H4 (cell line): ENCODE measurements at places on chromosomes 3 and 15.
A peak's percentile ranks its signal among the peaks of the same experiment; 100 is the strongest.

DNA sequence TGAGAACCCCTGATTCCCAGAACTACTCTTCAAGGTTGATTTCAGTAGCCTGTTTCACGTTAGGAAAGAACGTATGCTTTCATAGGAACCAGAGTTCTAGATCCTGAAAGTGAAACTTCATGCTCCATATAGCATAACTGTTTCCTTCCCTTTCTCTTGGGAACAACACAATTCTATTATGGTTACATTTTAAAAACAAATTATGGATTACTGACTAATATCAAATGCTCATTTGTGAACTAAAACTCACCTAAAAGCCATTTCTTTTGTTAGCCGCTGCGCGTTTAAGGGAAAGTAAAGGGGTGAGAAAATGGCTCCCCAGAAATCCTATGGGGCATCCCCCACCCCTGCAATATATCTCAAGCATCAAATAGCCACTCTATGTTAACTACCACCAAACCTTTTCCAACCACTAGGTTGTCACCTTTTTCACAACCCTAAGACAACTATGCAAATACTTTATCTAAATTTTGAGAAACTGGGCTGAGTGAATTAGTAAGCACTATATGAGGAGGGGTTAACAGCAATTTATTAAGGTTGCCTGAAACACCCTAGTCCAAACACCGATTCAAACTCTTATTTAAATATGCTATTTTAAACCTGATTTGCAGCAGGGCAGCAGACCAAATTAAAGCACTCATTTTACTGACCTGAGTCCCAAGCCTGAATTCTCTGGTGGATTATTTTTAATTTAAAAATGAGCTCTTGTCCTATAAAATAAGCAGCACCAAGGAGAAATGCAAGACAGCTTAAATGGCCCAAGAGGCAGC, 2.4 kb downstream of the SIAH2 start:
- DNase-seq: no peak

- peak; percentile 65 for DNase-seq
These were observed 122.4 kb downstream of the THSD4 start for GRCh38 chr15:71237456-71238188.

- DNase-seq: no peak
These were observed 14.1 kb downstream of the ST3GAL6 start for GRCh38 chr3:98777286-98777685.

DNA sequence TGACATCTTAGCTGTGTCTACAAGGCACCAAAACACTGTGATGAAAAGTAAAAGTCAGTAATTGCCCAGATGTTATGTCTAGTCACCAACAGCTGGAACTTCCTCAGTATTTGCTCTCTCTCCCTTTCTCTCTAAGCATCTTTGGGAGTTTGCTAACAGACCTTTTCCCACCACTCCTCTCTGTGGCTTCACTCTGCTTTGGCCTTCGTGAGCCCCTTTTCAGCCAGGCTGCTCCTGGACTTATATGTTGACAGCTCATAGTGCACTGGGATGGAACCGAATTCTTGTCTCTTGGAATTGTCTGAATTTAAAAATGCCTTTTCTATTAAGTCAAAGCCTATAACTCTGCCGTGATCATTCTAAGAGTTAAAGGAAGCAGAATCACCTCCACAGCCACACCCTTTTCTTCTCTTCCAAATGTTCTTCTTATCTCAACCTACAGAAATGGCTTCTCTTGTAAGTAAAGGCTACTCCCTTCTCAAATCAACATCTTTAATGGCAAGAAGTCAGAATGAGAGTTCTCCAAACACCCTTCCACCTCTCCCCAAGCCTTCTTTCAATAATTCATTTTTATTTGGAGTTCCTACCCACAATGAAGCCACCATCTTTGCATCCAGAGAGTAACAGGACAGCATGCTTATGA, 17.2 kb upstream of the FOXP1 start:
- no peak for DNase-seq

GRCh38 chr15:49832511-49832910, 211.7 kb downstream of the DTWD1 start:
- DNase-seq: peak; percentile 36

GRCh38 chr3:152404976-152405375, 136.2 kb downstream of the MBNL1 start:
- no peak for DNase-seq
